Renal pelvis (tissue), 12 donors: ENCODE measurements at places on chromosomes 3 and 15.

- peak; percentile 27 for DNase-seq
These were observed 75.5 kb downstream of the NEDD4 start for GRCh38 chr15:55917881-55918296.

DNA sequence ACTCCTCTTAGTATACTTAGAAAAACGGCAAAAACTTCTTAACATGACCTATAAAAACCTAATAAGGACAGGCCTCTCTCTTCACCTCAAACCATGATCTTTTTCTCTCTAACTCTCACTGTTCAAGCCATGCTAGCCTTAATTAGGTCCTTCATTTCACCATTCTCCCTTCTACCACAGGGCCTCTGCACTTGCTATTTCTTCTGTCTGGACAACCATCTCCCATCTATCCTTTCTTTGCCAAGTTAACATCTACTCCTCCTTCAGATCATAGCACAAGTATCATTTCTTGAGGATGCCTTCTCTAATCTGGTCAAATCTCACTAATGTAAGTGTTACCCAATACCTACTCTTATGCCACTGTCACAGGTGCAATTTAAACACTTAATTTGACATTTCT lies 39.1 kb downstream of the TMCC1 start:
- no peak for DNase-seq

DNA sequence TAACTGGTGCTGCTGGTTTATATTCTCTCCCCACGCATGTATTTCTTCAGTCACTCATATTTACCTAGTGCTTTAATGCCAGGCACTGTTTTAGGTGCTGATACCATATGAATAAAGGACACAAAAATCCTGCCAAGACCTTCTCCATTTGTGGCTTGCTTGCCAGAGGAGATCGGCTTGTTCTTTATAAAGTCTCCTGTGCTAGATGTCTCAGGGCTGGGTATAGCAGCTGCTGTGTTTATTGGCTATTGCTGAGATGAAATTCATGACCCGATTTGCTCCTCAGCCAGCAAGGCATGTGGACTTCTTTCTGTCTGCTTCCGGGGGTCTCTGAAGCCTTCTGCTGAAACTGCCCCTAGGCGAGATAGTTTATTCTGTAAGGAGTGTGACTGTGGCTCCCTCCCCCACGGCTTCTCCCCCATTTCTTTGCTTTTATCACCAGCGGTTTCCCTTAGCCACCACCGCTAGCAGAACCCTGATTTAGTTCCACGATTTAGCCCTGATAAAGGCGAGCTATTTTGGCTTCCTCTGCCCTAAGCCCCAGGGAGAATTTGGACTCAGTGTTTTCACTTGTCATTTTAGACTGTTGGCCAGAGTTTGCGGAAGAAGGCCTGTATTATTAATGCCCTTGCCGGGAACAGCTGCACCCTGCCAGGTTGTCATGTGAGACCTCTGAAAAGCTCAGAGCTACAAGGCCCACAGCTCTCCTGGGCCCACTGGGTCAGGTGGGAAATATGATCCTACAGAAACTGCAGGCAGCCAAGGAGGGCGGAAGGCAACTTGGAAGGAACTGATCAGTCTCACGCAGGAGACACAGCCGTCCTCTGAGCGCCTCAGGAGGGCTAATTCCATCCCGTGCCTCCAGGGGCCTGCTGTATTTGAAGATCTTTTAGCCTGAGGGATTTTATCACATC lies 46.8 kb downstream of the ST6GAL1 start:
- DNase-seq = peak; percentile 84

DNA sequence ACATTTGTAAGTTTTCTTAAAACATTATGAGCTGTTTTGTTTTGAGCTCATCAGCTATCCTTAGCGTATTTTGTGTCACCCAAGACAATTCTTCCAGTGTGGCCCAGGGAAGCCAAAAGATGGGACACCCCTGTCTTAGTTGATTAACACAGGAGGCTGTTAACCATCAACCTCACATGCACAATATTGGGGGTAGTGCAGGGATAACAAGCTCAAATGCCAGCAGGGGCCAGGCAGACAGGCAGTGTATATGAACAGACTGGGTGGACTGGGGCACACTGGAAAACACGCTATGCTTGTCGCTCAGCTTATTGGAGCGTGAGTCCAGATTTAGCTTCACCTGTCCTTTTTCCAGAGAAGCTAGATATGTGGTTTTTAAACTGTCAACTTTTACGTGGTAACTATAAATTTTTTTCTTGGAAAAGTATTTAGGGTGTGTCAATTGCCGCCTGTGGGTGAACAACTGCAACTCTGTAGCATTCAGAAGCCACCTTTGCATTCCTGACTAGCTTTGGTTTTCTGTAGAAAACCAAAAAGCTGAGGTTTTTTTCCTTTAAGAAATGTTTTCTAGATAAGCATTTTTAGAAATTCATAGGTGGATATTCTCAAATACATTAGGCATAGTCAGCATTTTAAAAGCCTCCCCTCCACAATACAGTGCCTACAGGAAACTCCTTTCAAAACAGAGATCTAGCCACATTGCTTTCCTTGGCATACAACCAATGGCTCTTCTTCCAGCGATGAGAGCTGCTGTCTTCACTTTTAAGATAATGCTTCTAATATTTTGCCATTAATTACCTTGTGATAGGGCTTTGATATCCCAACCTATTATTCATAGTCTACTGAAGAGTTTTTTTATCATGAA lies 14.6 kb downstream of the PSMD6 start:
- DNase-seq = no peak

DNA sequence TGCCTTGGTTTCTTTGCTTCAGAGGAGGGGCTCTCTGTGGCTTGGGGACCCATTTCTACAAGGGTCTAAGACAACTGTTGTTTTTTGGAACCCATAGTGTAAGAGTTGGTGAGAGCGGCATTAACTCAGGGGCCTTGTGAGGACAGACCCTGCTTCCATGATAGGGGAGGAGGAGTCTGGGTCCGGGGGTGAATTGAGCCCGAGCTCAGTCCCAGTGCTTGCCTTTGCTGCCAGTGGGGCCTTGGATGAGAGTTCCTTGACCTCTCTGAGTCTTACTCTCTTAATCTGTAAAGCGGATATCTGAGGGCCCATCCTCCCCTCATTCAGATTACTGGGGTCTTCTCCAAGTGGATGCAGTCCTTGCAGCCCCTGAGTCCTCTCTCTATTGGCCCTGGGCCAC lies 74.2 kb downstream of the EEFSEC start:
- no peak for DNase-seq
